ENCODE measurements at places on chromosomes 1 and 21.

DNA sequence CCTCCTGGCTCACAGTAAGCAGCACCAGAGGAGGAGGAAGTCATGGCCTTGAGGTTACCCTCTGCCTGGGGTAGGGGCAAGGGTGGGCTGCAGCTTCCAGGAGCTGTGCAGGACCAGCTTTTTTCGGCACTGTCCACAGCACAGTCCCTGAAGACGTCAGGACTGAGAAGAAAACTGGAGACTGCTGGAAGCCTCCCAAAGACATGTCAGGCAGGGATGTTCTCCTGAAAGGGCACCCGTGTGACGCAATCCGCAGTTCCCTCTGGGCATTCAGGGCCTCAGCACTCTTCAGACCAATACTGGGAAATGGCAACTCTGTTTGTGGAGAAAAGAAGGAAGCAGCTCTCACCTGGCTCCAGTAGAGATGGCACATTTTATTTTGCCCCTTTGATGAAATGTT, 64.8 kb upstream of the TENT5C start:
- DNase-seq: no peak

DNA sequence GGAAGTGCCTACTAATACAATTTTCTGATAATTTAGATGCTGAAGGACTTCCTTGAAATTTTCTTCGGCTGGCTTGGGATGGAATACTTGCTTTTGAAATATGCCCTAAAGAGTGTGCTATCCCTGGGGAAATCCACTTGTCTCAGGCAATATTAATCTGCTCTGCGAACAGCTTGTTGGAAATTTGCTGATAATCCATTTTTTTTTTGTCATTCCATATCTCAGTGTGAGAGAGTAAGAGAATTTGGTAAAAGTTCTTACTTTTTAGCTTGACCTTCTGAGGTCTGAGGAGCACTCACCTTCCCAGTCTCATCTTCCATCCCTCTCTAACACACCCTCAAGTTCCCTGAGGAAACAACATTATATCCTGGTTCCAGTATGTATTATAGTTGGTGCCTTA, 36.8 kb downstream of the DNAJC6 start:
- no peak for DNase-seq

DNA sequence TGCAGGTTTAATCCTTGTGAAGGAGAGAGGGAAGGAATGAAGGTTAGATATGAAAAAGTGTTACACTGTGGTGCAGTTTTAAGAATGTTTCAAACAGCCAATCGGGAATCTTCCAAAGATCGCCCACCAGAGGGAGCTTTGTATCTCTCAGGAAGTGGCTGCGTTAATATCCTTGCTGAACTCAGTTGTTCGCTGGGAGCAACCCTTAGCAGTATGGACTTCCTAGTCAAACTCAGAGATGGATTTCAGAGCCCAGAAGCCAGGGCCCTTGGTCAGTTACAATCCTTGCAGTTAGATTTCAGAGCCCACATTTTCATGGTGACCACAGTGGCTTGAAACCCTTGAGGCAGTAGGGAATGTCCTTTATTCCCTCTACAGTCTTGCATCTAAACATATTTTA, 136.2 kb downstream of the NTNG1 start:
- DNase-seq: peak; percentile 48

- DNase-seq: peak; percentile 49
Measured at GRCh38 chr1:182603646-182604174, 479 bp downstream of the RGS16 start.

- DNase-seq: peak; percentile 83
Measured at GRCh38 chr1:40381268-40382107, 8.0 kb downstream of the SMAP2 start.

DNA sequence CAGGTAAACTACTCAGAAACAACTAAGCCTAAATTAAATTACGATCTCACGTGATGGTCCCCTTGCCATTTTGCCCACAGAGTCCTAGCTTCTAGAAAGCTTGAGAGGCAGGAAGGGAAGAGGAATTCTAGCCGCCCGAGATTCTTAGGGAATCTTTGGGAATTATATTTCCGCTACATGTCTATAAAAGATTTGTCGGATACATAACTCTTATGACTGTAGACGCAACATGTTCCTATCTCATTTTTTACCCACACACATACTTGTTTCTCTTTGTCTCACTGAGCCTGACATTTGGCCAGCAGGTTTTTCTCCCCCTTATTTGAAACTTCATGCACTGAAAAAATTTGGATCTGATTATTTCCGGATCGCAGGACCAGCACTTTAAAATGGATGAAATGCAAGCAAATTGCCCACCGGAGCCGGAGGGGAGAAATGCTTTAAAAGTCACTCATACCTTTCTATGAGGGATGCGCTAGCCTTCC, 5.5 kb downstream of the GLIS1 start:
- no peak for DNase-seq
